ENCODE measurements at places on chromosomes 7 and 10.
A peak's percentile ranks its signal among the peaks of the same experiment; 100 is the strongest.

- DNase-seq: no peak
Observed at GRCh38 chr7:72153132-72153512, 259.0 kb downstream of the CALN1 start.

- DNase-seq: no peak
Observed at GRCh38 chr10:71750124-71750841, 23.0 kb downstream of the VSIR start.

DNA sequence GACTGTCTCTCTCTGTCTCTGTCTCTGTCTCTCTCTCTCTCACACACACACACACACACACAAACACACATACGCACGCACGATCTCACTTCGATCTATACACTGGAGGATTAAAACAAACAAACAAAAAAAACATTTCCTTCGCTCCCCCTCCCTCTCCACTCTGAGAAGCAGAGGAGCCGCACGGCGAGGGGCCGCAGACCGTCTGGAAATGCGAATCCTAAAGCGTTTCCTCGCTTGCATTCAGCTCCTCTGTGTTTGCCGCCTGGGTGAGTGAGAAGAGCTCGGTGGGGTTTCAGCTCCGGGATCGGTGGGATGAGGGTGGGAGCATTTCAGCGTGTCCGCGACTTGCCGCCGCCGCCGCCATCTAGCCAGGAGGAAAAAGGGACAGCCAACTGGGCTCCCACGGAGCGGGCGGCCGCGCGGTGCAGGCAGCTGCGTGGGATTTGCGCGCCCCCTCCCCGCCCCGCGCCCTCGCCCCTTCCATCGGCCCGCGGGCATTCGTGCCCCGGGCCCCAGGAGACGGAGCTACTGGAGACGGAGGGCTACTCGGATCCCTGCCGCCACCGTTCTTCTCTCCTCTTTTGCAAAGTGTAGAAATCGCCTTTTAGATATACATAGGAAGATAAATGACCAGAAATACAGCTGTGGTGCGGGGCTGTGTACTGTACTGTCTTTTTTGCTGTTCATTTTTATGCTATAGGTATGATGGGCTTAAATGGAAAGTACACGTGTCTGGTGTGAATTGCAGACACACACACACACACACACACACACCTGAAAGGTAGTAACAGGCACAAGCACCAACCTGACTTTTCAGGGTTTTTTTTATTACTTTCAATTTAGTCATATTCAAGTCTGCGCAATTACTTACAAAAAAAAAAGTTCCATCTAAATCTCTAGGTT lies 581 bp downstream of the PTPRZ1 start:
- DNase-seq: peak; percentile 56

GRCh38 chr10:12589291-12589690 lies 239.9 kb downstream of the CAMK1D start:
- no peak for DNase-seq

DNA sequence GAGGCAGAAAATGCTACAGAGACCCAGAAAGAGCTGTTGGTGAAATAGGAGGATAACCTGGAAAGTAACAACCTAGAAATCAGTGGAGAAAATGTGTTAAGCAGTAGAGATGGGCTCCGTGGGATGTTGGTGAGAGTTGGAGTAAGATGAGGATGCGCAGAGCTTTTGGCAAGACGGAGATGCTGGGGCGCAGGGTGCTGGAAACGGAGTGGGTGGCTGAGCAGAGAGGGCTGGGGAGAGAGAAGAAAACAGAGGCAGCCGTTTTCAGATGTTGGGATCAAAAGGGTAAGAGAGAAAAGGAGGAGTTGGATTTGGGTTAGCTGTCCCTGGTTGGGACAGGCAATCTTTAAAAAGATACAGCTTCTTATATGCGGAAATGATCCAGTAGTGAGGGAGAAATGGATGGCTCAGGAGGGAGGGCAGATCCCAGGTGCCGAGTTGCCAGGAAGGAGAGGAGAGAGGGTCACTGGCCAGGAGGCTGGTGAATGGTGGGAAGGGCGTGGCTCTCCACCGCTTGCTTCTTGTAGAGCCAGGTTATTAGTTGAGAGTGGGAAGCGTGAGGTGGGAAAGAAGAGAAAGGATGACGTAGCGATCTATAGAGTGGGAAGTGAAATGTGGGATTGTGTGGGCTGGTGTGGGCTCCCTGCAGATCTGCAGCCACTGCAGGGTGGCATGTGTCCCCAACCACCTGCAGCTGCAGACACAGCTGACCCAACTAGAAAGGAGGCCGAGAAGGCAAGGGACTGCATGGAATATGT lies 182.2 kb upstream of the SVIL start:
- no peak for DNase-seq

- no peak for DNase-seq
Observed at GRCh38 chr7:148192491-148192890, 398.1 kb upstream of the C7orf33 start.

DNA sequence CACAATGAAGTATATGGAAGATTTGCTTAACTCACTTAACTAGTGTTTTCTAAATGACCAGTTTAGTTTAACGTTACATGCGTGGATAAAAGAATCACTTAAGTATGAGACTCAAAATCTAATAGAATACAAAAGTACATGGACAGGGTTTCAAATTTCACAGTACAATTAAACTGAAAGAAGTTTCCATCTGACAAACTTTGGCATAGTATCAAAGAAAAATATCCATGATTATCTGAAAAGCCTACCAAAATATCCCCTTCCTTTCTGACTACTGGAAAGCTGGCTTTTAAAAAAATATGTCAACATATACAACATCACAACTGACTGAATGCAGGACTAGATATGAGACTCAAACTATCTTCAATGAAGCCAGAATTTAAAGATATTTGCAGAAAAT lies 164.8 kb downstream of the ZNF438 start:
- DNase-seq: no peak

DNA sequence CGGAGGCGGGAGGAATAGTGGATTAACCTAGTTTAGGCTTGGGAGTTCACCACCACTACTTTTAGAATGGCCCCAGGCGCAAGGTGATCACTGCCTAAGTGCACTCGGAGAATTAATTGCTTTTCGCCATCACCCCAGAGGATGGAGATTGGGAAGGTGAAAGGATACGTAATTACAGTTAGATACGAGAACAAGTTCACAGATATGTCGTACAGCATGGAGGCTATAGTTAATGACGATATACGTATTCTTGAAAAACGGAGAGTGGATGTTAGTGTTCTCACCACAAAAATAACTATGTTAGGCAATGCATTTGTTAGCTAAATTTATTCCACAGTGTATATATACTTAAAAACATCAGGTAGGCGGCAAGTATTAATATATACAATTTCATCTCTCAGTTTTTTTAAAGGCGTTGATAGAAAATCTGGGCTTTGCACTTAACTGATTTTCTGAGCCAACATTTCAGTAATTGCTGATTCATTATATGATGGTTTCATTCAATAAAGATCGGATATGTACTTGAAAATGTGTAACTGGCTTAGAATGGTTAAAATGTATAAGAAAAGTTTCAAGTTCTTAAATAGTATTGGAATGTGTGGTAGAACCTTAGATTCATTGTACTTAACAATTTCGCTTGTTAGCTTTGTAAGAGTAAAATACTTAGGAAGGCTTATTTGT lies 683 bp downstream of the CDC123 start:
- DNase-seq: no peak

DNA sequence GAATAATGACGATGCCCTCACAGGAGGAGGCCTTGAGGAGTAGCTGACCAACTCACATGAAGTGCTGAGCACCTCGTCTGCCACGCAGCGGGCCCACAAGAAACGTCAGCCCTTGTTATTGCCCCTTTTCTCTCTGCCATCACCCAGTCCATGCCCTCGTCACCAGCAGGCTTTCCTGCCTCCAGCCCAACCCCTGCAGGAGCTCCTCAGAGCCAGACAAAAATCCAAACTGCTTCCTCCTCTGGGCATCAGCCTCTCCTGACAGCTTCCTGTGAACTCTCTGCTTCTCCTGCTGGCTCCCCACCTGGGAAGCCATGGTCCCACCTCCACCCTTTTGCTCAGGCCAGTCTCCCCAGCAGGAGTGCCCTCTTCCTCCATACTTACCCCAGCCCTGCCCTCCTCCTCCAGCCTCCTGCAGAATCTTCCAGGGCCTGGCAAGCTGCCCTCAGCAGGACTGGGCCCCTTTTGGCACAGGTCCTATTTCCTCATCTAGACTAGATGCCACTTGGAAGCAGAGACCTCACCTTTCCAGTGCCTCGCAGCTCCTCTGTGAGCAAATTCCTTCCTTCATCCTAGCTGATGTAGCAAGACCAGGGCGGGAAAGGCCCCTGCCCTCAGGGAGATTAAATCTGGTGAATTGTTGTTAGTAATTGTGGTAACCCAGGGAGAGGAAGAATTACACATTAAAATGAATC lies 115.1 kb downstream of the C10orf105 start:
- DNase-seq: no peak

GRCh38 chr10:19815731-19816410 lies 361 bp upstream of the PLXDC2 start:
- no peak for DNase-seq

- no peak for DNase-seq
Observed at GRCh38 chr10:103548581-103549348, 55.3 kb downstream of the NEURL1 start.

DNA sequence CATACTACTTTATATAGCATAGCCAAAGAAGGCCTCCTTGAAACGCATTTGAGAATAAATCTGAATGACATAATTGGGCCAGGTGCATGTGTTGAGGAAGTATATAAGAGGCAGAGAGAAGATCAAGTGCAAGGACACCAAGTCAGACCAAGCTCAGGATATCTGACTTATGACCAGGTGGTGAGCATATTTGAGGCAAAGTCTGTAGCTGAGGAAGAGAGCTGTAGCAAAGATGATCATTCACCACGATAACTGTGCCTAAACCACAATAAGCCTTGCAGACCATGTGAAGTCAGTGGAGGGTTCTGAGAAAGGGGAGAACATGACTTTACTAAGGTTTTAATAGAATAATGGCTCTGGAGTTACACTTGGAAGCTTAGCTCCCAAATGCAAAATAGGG lies 292.3 kb downstream of the SORCS1 start:
- DNase-seq: no peak

DNA sequence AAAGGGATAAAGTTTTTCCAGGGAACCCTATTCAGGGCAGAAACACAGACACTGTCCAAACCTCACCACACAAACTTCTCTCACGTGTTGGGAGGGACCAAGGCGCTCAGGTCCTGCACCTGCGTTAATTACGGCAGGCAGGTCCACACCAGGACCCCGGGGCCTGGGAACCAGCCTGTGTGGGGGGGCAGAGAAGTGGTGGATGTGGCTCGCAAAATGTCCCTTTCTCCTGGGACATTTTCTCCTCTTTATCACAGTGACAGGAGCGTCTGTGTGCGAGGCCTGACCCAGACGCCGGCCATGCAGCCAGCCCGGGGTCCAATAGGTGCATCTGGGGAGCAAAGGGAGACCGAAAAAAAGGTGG lies 73.4 kb upstream of the ZNF722 start:
- no peak for DNase-seq

DNA sequence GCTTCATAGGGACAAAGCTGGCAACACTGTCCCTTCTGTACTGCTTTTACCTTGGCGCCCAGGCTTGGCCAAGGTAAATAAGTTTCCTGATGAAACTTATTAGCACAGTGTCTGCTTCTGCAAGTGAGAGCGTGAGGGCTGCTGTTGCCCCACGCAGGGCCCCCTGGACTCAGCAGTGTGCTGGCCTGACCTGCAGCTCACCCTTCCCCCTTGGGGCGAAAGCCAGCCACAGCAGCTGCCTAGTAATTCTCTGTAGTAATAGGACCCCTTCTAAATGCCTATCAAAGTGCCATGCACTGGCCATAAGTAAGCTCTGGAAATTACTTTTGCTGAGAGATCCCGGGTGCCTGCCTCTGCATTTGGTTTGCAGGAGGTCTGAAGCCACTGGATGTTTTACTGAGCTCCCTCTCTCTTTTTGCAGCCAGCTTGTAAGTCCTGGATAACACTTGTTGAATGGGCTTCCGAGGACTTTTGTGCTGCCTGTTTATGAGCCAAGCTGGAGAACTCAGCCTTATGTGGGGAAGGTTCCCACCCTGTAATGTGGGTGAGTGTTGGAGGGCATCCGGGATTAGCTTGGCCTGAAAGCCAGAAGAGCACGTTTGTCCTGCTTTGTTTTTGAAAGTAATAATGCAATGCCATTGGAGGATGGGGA lies 293.9 kb downstream of the C7orf25 start:
- no peak for DNase-seq

DNA sequence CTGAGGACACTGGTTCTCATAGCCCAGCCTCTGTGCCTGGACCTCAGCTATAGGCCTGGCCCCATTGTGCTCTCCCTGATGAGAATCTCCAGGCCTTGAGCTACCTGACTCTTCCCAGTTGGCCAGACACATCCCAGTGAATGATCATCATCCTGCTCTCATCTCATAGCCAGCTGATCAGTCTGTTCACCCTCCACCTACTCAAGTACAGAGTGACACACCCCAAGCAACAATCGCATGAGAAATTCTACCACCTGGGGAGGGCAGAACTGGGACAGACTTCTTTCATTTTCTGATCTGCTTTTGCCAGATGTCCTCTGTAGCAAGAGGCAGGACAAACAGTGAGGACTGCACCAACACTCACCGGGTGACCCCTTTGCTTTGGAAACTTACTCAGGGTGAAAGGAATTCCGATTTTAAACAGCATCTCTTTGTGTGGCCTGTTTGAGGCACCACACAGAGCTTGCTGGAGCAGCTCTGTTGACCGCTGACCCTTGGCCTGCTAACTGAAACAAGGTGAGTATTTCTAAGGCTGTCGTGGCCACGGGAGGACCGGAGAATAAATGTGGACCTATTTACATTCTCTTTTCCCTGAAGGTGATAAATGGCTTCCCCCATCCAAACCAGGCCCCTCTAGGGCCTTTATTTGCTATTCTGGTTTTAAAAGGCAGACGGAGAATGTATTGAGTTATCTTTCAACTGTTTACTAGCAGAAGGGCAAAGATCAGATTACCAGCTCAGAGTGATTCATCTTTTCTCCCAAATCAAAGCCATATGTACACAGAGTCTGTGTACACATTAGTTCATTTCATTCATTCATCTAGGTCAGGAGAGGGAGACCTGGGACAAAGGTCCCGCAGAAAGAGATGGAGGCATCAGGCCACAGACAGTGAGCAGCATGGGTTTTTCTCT lies 181.4 kb upstream of the TNS3 start:
- DNase-seq: peak; percentile 85

- peak; percentile 11 for DNase-seq
Observed at GRCh38 chr10:124745673-124746072, 1.5 kb upstream of the FAM53B start.
